HS-27A (cell line): ENCODE measurements at places on chromosomes 2 and 18.

GRCh38 chr2:3200420-3200939, 177.1 kb downstream of the EIPR1 start:
- DNase-seq, result no peak

- DNase-seq, result no peak
Observed at GRCh38 chr2:120722568-120723421, 12.9 kb upstream of the GLI2 start.

GRCh38 chr18:54192415-54192814, 32.1 kb downstream of the MBD2 start:
- no peak for DNase-seq

DNA sequence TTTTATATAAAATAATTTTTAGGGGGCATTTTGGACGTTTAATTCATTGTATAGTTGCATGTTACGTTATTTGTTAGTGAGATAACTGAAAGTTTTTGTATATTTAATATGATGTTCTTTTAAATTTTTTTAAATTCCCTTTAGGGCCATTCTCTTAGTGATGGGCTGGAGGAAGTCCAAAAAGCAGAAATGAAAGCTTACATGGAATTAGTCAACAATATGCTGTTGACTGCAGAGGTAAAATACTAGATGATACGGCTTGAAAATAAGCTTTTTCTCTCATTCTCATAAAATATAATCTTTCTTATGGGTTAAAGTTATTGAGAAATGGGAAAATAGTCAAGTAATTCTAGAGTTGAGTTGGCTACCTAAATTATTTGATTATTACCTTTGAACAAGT, 58.9 kb downstream of the MTX2 start:
- no peak for DNase-seq

DNA sequence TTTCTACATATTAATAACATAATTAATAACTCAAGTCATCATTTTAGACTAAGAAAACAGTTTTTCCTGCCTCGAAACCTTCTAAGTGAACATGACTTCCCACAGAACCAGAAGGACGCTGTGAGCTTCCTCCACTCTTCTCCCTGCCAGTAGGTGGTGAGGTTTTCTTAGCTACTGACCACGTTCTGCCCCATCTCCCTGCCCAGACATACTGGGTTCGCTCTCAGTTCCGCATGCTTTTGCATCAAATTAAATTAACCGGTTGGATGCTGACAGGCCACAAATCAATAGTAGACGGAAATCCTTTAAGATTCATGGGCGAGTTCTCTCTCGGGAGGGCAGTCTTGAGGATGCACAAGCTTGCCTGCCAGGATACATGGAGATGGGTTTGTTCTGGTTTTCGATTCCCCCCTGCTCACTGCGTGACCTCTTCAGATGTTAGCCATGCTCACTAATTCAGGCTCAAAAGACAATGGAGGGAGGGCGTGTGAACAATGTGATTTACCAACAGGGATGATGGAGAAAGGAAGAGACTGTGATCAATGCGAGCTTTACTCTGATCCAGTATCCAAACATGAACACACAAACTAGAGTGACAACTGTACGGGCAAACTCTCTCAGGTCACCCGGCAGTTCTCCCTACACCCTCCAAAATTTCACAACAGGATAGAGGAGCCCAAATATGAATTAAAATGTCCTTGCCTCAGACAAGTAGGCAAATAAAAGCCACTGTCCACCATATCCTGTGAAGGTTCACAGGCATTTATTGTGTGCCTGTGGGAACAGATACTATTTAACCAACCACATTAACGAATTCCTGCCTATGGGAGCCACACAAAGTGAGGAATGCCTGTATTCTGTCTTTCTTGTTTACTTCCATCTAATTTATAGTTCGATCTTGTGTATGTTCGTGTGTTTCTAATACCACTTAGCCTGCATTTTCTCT, 375.7 kb downstream of the EIPR1 start:
- no peak for DNase-seq

DNA sequence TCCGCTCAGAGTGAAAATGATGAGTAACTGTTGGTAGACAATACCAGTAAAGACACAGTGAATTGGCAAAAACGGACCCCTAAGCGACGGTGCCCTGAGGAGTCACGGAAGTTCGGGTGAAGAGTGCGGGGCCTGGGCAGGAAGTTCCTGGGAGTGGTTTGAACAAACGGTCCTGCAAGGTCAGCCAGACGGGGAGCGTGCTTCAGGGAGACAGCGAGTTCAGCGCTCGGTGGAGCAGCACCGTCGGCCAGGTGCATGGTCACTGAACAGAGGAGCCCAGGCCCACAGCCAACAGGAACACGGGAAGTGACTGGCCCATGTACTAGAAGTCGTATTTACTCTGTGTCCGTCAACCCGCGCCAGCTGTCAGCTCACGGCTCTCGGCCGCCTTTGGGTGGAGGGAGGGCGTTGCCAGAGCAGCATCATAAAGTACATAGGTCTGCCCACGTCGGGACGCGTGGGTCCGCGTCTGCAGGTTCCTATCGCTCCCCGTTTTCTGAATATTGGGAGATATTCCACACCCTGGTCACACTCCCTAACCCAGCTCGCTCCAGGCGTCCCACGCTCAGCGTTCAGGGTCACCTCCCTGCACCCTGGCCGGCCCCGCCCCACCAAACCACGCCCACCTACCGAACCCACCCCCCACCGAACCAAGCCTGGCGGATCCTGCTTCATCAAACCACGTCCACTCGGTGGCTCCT, 75.6 kb upstream of the UXS1 start:
- no peak for DNase-seq

GRCh38 chr2:121004950-121005349, 269.3 kb downstream of the GLI2 start:
- no peak for DNase-seq

- DNase-seq, result no peak
Observed at GRCh38 chr2:64784168-64785061, 130.7 kb upstream of the SERTAD2 start.

GRCh38 chr2:128603411-128603924, 284.8 kb upstream of the HS6ST1 start:
- no peak for DNase-seq

- no peak for DNase-seq
Observed at GRCh38 chr2:45166229-45166890, 157.1 kb upstream of the SIX2 start.

GRCh38 chr18:48780913-48781162, 169.9 kb downstream of the SMAD7 start:
- DNase-seq, result no peak

GRCh38 chr2:7976206-7976605, 705.6 kb upstream of the ID2 start:
- no peak for DNase-seq

GRCh38 chr18:3400567-3401296, 49.2 kb upstream of the TGIF1 start:
- no peak for DNase-seq

- no peak for DNase-seq
Observed at GRCh38 chr2:164816046-164816445, 25.6 kb downstream of the COBLL1 start.

GRCh38 chr2:239697399-239698164, 296.8 kb upstream of the HDAC4 start:
- DNase-seq, result no peak

GRCh38 chr2:230742781-230743180, 30.1 kb downstream of the CAB39 start:
- DNase-seq, result no peak

DNA sequence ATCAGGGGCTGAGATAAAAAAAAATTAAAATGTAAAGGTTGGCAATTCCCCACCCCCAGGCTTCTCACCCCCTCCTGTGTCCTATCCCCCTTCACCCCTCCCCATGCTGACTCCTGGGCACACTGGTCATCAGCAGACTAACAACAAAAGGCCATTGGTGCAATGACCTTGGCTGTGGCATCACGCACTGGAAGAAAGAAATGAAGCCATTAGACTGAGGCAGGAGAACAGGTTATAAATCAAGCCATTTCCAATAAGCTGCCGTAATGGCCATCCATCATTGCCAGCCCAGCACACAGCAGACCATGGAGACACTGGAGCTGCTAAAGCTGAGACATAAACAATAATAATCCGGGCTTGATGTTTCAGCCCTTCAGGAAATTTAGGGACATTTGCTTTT, 342.4 kb upstream of the ETAA1 start:
- DNase-seq, result no peak

DNA sequence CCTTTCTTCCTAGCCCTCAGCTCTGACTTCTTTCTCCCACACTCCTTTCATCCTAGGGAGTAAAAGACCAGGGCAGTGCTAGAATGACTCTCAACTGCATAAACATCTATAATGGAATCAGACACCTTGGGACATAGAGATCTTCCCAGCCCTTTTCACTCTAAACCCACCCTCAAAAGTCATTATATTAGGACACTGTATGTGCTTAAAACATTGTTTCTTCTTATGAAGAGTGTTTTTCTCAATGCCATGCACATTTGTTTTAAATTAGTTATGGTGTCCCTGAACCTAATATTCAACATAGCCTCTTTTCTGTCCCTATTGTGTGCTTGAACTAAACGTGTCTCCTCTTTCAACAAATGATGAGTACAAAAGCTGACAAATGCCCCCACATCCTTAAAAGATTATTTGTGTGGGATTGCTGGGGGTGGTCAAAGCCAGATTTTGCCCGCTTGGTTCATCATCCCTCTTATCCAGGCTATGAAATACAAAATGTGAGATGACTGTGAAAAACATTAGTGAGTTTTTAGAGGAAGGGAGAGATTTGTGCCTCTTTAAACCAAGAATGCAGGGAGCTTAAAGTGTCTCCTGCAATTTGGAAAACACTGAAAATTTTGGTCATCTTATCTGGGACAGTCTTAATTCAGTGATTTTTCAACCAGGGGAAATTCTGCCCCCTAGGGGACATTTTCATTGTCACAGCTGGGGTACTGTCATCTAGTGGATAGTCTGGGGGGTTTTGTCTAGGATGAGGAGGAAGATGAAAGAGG, 29.0 kb downstream of the SERPINB5 start:
- DNase-seq, result no peak

- no peak for DNase-seq
Observed at GRCh38 chr2:132665401-132666140, 4.4 kb downstream of the LYPD1 start.

- no peak for DNase-seq
Observed at GRCh38 chr18:70442933-70443332, 154.1 kb downstream of the SOCS6 start.

- no peak for DNase-seq
Observed at GRCh38 chr2:40440835-40441234, 11.1 kb downstream of the SLC8A1 start.

DNA sequence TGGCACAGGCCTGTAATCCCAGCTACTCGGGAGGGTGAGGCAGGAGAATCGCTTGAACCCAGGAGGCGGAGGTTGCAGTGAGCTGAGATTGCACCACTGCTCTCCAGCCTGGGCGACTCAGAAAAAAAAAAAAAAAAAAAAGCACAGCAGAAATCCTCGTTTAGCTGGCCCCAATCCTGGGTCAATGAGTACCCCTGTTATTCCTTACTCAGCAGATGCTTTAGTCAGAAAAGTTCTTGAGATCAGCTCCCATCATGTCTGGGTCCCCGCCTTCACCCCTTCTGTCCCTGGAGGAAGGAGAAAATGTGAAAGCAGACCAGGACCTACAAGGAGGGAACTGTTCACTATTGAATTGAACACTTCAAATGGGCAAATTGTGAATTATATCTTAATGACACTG, 16.4 kb upstream of the KCNG3 start:
- DNase-seq, result no peak

DNA sequence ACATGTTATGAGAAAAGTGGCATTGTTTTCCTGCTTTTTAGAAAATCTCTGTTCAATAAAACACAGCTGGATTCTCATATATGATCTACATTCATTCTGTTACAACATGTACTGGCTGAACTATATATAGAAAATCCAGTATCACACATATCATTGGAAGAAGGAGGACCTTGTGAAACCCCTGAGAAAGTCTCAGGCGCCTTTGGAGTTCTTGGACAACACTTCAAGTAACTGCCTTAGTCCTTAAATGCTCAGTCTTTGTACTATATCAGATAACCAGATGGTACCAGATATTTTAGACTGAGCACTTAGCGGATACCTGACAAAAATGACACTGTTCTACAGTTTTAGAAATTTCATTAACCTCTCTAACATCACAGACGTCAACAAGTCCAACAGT, 72.2 kb downstream of the ACVR1 start:
- DNase-seq, result no peak

DNA sequence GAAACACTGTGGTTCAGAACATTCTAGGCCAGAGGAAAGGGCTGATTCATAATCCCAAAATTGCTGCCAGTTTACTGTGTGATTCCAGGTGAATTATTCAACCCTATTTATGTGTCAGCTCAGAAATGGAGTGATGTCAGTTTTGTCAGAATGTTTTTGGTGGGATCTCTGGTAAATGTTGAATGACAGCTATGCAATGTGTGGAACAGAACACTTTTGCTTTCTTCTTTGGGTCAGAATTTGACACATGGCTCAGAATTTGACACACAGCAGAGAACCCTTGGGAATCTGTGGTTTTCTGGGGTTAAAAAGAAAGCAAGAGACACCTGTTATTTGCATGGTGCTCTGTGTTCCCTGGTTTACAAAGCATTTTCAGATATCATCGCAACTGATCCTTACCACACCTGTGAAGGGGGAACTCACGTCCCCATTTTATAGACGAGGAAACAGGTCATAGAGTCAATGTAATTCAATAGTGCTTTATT, 1.6 kb upstream of the MTA3 start:
- no peak for DNase-seq

GRCh38 chr2:74005786-74006185, 21.1 kb downstream of the TET3 start:
- no peak for DNase-seq

DNA sequence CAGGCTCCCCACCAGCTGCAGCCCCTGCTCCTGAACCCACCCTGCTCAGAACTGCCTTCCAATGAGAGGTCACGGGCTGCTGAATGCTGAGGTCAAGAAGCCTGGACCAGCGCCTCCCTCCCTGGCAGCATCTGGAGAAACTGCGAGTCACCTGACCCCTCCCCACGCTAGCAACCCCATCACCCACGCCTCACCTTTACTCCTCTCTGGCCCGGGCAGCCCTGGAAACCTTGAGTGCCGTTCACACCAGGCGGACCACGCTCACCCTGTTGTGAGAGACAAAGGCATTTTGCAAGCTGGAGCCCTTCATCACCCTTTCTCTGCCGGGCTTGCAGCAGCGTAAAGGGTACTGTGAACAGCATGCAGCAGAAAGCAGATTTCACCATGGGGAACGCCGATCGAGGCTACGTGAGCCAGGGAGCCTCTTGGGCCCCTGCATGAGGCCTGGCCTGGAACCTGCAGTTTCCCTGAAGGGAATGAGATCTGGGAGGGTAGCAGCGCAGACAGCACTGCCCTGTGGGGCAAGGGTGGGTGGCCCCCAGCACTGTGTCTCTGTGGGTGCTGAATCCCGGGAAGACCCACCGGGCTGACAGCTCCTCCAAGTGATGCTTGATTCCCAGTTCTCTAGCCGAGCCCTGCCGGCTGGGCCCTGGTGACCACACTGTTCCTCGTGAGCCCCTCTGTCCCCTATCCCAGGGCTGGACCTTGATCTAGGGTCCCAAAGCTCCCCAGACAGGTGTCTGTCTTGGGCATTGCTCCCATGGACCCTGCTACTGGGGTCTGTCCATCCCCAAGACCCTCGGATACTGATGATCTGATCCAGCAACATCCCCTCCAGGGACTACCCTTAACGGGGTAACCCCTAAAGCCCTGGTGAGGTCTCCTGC, 53.8 kb downstream of the COL6A3 start:
- DNase-seq, result no peak

GRCh38 chr18:58723810-58724602, 52.7 kb downstream of the MALT1 start:
- no peak for DNase-seq

- peak; percentile 61 for DNase-seq
Observed at GRCh38 chr2:63841254-63842022, at the start of gene UGP2. UGP2 (plus strand) TSS chr2:63841896; CDS start chr2:63842186, 290 bp downstream.
